Gastroesophageal sphincter (tissue), 4 donors: ENCODE measurements at places on chromosomes 7 and 10.

DNA sequence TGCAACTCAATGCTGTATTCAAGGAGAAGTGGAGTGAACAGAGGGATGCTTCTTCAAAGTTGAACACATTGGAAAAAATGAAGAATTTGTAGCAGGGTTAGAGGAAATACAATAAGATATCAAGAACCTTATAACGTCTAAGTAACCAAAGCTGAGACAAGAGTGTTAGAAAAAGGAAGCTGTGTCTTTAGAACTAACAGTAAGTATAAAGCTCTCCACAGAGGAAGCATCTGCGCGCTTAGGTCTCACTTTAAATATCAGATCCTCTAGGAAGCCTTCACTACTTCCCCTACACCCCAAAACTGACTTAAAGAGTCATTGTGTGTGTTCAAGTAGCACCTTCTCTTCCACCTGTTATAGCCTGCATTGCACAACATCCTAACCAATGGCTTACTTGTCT lies 43.0 kb downstream of the CH25H start:
- no peak for ATAC-seq

DNA sequence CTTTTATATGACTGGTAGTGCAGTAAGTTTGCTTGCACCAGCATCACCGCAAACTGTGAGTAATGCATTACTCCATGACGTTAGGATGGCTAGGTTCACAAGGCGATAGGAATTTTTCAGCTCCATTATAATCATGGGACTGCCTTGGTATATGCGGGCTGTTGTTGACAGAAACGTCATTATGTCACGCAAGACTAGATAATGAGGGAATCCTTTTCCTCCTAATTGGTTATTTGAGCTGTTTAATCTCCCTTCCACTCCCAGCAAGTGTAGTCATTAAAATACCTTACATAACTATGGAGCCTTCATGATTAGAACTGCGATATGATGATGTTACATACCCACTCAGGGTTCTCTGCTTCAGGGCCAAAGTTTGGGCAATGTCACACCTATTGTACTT lies 17.3 kb downstream of the KLLN start:
- no peak for ATAC-seq

- ATAC-seq: no peak
These were observed 135.7 kb upstream of the CAV2 start for GRCh38 chr7:116363637-116364432.

DNA sequence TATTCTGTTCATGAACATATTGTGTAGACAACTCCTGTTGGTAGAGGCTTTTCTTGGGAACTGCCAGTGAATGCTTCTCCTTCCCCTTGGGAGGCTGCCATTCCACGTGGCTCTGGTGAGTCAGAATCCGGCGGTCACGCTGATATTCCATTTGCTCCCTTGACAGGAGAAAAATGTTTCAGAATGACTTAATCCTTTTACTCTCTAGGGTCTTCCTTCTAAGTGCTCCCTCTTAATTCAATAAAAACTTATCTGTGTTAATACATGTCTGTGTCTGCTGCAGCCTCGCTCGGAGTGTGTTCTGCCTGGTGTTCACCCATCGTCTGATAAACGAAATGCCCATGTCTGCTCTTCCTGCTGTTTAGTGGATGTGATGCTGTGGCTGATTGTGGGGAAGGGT lies 278.6 kb downstream of the ARHGAP12 start:
- peak; percentile 88 for ATAC-seq

- no peak for ATAC-seq
These were observed 57.0 kb downstream of the LRRN3 start for GRCh38 chr7:111147708-111148533.

DNA sequence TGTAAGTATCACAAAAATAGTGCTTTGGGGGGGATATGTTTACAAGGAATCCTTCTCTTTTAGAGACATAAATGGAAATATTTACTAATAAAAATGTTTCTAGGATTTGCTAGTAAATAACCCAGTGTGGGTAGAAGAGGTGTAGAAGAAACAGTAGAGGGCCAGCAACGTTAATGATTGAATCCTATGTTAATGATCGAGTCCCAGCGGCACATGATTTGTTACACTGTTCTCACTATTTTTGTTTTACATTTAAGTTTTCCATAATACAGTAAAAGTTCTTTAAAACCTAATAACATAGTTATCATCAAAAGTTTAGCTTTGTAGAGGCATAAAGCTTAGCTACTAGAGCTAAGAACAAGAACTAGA lies 66.0 kb downstream of the UBE2H start:
- ATAC-seq: no peak
